Caco-2 (cell line): ENCODE measurements at places on chromosomes 1 and 21.

DNA sequence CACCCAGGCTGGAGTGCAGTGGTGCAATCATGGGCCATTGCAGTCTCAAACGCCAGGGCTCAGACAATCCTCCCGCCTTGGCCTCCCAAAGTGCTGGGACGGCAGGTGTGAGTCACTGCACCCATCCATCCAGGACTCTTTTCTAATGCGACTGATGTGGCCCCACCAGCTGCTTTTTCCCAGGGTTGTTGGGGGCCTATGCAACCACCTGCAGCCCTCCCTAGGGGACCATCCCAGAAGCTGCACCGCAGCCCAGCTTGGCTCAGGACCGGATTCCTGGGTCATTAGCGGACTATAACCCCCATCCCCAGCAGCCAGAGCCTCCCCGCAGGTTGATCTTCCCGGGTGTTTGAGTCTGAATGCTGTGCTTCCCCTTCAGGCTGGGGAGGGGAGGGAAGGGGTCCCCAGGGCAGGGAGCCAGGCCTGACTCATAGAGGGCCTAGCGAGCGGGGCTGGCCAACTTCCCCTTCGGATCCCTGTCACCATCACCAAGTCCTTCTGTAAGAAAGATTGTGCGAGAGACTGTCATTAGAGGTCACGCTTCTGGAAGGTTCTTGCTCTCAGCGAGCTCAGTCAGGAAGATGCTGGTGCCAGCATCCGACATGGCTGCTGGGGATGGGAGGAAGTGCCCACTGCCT lies 108.7 kb upstream of the ACTRT2 start:
- no peak for DNase-seq

DNA sequence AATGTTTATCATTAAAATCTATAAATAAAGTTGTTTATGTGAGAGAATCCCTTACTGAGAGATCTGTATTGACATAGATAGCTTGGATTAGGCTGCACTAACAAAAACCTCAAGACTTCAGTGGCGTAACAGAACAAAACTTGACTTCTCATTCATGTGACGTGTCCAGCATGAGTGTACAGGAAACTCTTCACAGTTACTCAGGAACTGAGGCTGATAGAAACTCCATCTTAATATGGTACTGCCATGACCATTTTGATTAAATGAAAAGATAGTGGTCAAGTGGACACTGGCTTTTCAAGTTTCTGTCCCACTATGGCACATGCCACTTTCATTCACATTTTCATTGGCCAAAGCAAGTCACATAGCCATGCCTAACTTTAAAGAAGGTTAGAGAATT lies 3.7 kb downstream of the ST3GAL3 start:
- DNase-seq = no peak

DNA sequence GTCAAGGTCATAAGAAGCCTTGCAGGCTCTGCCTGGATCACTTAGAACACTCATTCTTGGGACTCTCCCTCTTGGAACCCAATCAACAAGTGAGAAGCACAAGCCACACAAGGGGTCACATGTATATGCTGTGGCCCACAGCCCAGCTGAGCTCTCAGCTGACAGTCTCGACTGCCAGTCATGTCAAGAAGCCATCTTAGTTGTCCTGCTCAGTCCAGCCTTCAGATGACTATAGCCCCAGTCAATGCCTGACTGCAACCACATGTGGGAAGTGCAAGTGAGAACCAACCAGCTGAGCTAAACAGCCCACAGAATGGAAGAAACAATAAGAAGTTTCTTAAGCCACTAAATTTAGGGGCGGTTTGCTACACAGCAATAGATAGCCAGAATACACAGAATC lies 356.0 kb downstream of the KCNH1 start:
- no peak for DNase-seq

- DNase-seq = no peak
These were observed 29.4 kb upstream of the RNPC3 start for GRCh38 chr1:103496014-103496635.

- DNase-seq = no peak
These were observed 108.4 kb downstream of the HHAT start for GRCh38 chr1:210437111-210437510.

GRCh38 chr1:1013922-1014648 lies 788 bp downstream of the ISG15 start:
- DNase-seq = no peak

DNA sequence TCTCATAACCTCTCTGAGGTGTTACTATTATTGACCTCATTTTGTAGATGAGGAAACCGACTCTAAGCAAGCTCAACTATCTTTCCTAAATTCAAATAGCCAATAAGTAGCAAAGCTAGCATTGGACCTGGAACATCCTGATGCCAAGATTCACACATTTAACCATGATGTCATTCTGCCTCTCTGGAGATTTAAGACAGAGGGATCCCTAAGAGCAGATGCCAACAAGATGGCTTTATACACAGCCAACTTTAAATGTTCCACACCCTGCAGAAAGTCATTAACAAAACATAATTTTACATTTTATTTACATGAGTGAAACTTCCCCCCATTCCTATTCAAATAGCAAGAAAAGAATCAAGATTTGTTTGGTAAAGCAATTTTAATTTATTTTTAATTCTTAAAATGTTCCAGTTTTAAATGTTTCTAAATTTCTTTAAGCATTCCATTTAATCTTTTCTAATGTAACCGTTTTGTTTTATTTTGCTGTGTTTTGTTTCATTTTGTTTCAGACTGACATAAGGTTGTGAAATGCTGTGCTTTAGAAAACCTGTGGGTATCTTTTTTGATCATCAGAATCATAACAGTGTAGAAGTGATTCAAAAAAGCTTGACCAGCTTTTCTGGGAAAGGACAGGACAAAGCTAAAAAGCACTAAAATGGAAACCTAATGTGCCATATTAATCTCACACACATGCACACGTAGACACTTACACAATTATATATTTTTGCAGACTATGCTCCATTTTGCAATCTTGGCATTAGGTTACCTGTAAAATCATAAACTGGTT lies 7.6 kb upstream of the VAV3 start:
- DNase-seq = no peak

DNA sequence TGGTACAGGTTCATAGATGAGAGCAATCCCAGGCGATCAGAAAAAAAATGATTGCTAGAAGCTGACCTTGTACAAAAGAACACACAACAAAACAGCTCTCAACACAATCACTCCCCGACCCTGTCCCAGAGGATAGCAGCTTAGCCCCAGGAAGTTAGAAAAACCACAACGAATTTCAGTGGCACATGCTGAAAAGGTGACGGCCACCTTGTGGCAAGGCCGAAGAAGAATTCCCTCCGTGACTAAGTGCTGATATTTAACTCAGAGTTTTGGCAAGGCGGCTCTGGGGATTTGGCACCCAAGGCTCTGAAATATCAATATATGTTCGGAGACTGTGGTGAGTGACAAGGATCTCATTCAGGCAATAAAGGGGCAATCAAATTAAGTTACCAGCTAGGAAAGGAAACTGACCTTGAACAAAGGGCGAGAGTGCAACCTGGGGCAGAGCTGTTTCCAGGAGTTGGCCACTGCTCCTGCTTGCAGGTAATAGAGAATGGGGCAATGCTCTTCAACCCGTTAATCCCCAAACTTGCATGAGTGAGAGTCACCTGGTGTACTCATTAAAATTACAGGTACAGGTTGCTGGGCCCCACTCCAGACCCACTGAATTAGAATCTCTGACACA lies 96.2 kb downstream of the BEND5 start:
- DNase-seq = peak; percentile 15
